ENCODE measurements at places on chromosomes 7 and 10.
A peak's percentile ranks its signal among the peaks of the same experiment; 100 is the strongest.

DNA sequence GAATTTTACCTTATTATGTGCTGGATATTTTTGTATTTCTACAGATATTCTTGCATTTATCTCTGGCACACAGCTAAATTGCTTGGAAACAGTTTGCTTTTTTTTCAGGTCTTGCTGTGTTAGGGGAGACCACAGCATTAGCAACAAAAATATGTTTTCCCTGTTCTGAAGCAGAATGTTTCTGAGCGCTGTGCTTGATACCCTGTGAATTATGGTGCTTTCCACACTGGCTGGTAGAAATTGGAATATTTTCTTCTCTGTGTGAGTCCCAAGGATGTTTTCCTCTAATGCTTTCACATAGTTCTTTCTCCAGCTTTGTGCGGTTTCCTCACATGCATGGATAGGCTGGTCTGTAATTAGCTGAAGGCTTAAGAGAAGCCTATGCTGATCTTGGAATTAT lies 651.6 kb upstream of the IGFBP3 start:
- no peak for DNase-seq

DNA sequence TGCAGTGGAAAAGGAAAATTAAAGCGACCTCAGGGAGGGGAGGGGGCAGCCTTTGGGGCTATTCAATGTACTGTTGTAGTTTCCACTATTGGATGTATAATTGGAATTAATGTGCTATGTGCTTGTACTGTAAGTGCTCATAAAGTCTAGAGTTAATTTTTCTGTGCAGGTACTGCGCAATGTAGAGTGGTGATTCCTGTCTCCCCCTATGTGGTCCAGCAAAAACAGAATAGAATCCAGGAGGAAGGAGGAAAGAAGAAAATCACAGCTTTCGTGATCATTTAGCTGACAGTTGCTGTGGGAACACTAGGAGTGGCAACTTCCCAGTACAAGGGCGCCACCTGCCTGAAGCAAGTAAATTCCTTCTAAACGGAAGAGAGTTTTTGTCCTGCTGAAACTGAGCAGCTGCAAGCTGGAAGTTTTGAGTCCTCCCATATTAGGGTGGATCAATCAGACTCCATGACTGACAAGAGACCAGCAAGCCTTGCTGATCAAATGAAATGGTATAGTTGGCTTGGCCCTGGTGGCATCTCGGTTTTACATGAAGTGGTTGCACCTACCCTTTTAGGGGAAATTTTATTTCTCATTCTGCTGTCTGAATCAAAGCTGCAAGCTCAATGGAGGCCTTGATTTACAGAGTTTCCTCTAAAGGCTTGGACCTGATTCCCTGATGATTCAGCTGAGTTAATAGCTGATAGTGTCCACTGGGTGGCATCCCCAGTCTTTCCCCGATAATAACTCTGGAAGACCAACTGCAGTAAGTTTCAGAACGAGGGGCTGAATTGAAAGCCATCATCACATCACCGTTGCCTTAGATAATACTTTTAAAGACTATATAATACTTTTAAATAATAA lies 299.8 kb downstream of the HGF start:
- peak; percentile 12 for DNase-seq

DNA sequence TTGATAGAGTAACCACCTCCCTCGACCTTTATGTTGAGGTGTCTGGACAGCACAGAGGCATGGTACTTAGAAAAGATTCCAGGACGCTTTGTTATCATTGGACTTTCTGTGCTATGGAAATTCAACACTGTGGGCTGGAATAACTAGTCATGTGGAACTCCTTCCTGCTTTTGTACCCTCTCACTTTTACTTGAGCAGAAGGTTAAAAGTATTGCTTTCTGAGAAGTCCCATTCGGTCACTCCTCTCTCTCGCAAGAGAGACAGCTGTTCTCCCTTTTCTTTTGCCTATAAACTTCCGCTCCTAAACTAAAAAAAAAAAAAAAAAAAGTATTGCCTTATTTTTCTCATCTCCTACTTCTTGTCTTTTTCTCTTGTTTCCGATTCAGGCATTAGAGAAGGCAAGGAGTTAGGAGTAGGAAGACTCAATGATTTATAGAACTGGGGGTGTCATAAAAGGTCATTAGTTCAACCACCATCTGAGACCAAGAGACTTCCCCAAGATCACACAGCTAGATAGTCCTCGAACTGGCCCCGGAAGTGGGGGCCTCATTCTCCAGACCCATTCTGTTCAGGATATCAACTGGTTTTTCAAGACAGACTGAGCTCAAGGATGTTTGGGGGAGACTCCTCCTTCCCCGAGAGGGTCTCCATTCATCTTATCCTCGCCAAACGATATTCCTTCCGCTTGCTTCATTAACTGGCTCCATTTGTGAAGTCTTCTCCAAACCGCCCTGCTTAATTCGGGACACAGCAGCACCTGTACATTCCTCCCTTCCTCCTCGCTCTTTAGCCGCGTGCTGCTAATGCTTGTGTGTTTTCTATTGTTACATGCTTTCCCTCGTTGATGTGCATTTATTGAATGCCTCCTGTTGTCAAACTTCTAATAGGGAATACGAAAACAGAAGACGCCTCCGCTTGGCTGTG lies 995 bp upstream of the INPP5F start:
- no peak for DNase-seq

DNA sequence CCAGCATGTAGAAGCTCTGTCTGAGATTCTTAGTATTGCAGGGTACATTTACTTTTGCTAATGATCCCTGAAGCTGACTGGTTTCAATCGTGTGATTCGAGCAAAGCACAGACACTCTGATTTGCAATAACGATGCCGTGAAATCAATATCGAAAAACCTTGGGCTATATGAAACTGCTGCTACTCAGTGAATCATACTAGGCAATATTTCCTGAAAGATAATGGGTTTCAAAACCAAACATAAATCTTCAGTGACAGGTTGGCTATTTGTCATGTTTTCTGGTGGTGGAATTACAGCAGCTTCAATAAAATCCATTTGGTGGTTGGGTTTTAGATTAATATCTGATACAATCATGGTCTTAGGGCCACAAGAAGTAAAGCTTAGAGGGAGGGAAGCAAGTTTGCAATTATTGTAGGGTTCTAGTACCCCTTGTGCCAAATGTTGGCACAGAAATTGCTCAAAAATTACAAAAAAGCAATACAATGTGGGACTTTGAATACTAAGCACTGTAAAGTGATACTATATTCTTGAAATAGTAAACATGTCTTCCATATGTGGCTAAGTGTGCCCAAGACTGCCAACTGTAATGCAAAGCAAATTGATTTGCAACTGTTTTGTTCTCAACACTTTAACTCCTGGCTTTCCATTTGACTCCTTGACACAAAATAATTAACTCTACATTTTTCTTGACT lies 112.4 kb upstream of the JAZF1 start:
- no peak for DNase-seq

DNA sequence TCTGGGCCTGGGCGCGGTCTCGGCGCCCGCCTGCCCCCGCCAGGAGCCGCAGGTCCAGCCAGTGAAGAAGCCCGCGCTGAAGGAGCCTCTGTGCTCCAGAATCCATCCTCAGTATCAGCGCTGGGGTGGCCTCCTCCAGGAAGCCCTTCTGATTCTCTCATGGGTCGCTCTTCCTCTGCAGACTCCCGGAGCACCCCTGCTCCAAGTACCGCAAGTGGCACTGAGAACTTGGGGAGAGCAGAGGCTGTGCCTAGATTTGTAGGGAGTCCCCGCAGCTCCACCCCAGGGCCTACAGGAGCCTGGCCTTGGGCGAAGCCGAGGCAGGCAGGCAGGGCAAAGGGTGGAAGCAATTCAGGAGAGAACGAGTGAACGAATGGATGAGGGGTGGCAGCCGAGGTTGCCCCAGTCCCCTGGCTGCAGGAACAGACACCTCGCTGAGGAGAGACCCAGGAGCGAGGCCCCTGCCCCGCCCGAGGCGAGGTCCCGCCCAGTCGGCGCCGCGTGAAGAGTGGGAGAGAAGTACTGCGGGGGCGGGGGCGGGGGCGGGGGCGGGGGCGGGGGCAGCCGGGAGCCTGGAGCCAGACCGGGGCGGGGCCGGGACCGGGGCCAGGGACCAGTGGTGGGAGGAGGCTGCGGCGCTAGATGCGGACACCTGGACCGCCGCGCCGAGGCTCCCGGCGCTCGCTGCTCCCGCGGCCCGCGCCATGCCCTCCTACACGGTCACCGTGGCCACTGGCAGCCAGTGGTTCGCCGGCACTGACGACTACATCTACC lies at the start of gene ALOX5:
ALOX5 (plus strand) TSS at position 641 of the 774 bp plus-strand sequence; CDS start at position 705, 64 bp downstream.
- peak; percentile 63 for DNase-seq

GRCh38 chr10:11934262-11934661 lies 108.3 kb downstream of the UPF2 start:
- no peak for DNase-seq

DNA sequence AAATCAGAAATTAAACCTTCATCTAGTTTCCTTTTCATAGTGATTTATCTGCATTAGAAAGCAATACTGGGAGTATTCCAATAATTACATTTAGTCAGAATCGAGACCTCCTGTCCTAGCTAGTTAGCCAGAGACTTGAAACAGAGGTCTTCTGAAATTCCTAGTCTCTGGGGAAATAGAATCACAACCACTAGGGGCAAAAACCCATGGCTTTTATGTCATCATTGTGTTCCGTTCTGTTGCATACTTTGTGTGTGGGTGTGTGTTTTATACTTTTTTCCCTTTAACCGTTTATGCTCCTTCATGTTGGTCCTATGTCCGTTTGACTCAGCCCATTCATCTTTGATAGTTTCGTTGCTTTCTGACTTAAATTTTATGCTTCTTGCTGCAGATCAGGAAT lies 79.8 kb downstream of the RALA start:
- no peak for DNase-seq

GRCh38 chr10:21278491-21279216 lies 246.8 kb downstream of the SKIDA1 start:
- DNase-seq: peak; percentile 67

GRCh38 chr10:59753267-59753666 lies at the start of gene MRLN:
Gene MRLN (minus strand): TSS chr10:59753455.
- no peak for DNase-seq

GRCh38 chr10:97327348-97328294 lies 6.9 kb downstream of the FRAT2 start:
- DNase-seq: no peak

GRCh38 chr10:97647556-97647955 lies 7.1 kb downstream of the PI4K2A start:
- DNase-seq: no peak

GRCh38 chr10:88840881-88841280 lies 10.8 kb downstream of the ANKRD22 start:
- no peak for DNase-seq

DNA sequence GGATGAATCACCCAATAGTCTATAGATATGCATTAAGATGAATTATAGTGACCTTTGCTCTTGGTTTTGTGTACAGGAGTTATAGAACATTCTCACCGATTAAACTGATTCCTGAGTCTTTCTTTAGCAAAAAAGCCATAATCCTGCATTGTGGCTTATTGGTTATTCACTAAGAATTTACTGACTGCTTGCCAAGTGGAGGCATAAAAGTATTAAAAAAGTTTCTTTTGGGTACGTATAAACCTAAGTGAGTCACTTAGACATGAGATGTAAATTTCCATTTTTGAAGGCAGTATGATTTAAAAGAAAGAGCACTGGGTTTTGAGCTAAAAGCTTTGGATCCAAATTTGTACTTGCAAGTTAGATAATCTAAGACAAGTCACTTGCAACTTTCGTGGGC lies 100.7 kb downstream of the CDK6 start:
- no peak for DNase-seq

- DNase-seq: no peak
Measured at GRCh38 chr7:94355454-94355853, 39.2 kb upstream of the COL1A2 start.

GRCh38 chr10:6300106-6300783 lies 97.5 kb downstream of the PFKFB3 start:
- DNase-seq: peak; percentile 54

DNA sequence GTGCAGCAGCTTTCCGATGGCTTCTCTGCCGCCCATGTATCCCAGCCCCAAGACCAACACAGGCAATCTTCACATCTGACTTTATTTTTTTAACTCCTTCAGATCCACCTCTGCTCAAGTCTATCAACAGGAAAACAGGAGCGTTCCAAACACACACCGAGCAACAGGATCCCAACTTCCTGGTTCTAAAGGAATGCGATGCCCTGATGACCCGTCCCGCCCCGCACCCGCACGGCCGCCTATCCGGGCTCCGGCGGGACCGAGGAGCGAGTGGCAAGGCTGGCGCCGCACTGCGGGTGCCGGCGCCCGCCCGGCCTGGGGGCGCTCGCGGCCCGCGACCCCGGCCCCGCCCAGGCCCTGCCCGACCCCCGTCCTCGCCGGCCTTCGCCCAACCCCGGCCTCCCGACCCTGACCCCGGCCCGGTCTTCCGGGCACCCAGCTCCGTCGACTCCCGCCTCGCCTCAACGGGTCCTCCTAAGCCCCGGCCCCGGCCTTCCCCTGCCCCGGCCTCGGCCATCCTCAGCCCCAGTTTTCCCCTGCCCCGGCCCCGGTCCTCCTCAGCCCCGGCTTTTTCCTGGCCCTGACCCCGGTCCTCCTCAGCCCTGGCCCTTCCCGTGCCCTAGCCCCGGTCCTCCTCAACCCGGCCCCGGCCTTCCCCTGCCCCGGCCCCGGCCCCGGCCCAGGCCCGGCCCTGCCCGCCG lies 730 bp downstream of the LARP4B start:
- DNase-seq: peak; percentile 18

- no peak for DNase-seq
Measured at GRCh38 chr10:22662733-22663330, 51.5 kb downstream of the PIP4K2A start.

GRCh38 chr10:45354261-45354660 lies 19.8 kb upstream of the ALOX5 start:
- no peak for DNase-seq

DNA sequence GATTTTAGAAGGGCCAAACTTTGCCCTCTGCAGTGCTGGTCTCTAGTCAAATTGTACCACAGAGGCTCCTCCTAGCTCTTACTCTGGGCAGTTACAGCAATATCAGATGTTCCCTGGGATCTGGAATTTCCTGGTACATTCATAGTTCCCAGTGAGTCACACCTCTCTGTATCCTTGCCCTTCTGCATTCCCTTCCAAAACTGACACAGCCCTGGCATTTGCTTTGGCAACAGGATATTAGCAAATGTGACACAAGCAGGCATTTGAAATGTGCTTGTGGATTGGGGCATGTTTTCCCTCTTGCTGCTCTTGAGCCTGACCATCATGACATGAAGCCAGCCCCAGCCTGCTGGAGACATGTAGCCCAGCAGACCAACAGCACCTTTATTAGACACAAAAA lies 284.7 kb upstream of the AKR1E2 start:
- DNase-seq: no peak

DNA sequence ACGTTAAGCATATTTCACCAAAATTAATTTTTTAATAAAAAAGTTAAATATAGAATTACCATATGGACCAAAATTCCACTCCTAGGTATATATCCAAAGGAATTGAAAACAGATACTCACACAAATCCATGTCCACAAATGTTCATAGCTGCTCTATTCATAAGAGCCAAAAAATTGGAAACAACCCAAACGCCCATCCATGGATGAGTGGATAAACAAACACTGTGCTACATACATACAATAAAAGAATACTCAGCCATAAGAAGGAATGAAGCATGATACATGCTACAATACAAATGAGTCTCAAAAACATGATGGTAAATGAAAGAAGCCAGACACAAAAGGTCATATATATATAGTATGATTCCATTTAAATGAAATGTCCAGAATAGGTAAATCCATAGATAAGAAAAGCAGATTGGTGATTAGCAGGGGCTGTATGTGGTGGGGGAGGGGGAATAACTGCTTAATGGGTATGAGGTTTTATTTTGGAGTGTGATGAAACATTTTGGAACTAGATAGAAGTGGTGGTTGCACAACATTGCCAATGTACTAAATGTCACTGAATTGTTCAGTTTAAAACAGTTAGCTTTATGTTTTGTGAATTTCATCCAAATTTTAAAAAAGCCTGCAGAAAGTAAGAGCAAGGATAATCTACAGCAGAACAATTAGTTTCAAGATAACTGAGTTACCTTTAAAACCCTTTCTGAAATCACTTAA lies 101.2 kb upstream of the EFCAB10 start:
- no peak for DNase-seq

All from CD4-positive, alpha-beta T cell treated with Interleukin-17A for 4 hours (primary cell).